Activated CD8-positive, alpha-beta memory T cell treated with anti-CD3 and anti-CD28 coated beads for 1 hour (primary cell): ENCODE measurements at places on chromosomes 6 and 20.

- DNase-seq: no peak
These were observed 5.9 kb upstream of the PTPN1 start for GRCh38 chr20:50504231-50504823.

- DNase-seq: no peak
These were observed 494.7 kb upstream of the MAP3K7 start for GRCh38 chr6:91081452-91082067.

DNA sequence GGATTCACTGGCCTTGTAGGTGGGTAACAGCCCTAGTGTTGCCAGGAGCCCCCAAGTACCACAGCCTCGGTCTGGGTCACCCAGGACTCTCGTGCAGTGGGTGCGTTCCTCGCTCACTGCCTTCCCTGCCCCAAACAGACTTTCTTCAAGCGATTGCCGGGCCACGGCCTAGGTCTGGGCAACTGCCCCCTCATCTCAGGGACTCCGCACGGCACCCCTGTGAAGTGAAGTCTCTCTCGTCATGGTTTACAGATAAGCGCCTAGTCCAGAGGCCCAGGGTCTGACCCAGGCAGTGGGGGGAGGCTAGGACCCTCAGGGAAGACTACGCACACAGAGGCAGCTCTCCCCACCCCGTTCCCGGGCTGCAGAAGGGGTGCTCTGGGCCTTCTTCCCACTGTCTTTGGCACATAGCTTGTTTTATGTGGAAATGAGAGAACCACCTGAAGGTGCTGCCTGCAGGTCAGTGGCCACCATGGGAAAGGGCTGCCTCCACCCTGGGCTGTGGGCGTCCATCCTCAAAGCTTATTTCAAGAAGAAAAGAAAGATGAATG, 220.8 kb downstream of the ERMARD start:
- no peak for DNase-seq

- no peak for DNase-seq
These were observed 108.1 kb downstream of the CEBPB start for GRCh38 chr20:50298554-50299324.

- DNase-seq: no peak
These were observed 395.2 kb downstream of the BCKDHB start for GRCh38 chr6:80501636-80502035.

GRCh38 chr6:83868639-83869038, 9.2 kb downstream of the CYB5R4 start:
- DNase-seq: no peak

DNA sequence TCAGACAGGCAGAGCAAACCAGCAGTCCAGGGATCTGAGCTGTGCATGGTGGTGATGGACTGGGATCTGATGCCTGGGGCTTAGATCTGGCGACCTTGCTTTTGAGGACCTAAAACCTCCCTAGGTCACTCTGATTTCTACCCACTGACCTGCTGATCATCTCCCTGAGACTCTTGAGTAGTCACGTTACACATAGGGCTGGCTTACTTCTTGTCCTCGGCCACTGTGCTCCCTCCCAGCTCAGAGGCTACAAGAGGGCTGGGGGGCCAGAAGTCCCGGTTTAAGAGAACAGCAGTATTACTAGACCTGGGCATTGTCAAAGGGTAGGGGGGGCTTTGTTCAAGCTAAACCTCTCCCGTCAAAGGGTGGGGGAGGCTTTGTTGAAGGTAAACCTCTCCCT, 5.5 kb downstream of the DYNLT1 start:
- DNase-seq: no peak

- no peak for DNase-seq
These were observed 19.5 kb downstream of the GSTA4 start for GRCh38 chr6:52975580-52975979.

GRCh38 chr6:157223021-157223430, 100.3 kb downstream of the TMEM242 start:
- no peak for DNase-seq

DNA sequence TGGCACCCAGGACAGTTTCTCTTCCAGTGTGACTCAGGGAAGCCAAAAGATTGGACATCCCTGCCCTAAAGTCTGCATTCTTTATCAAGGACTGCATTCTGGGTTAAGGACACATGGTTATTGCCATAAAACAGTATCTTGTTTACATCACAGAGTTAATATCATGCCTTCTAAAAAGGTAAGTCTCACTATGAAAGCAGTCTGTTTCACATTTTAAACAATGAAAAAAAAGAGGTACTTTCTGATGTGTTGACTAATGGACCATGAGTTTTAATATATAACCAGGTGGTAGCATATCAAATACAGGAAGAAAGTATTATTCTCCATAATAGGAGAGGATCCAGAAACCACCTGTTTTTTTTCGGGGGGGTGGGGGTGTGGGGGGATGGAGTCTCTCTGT, 93.7 kb downstream of the TIAM2 start:
- no peak for DNase-seq

GRCh38 chr6:95670011-95670463, 92.7 kb downstream of the MANEA start:
- no peak for DNase-seq

DNA sequence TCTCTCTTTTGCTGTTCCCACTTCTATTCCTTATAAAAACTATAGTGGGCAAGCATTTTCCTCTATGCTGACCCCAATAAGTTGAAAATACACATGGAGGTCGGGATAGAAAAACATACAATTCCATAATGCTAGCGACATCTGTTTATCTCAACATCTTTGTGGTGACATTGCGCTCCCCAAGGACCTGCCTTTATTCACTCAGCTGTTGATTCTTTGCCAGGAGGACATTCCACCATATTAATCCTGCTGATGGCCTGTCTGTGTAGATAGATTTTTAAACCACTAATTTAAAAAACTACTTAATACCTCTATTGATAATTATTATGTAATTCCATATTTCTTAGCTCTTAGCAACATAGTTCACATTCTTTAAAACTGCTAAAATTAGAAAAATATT, 555.3 kb upstream of the MAP3K7 start:
- no peak for DNase-seq

DNA sequence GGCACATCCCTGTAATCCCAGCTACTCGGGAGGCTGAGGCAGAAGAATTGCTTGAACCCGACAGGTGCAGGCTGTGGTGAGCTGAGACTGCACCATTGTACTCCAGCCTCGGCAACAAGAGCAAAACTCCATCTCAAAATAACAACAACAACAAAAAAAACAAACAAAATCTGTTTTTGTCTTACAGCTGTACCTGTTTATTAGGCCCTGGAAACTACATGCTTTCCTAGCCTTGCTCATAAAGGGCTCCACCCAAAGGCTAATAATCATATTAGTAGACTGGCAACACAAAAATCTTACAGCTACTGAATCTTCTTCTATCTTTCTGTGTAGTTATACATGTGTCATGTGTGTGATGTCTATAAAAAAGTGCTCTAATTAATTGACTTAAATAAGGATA, 503.9 kb upstream of the EYS start:
- no peak for DNase-seq

- DNase-seq: no peak
These were observed 133.7 kb downstream of the PXDC1 start for GRCh38 chr6:3617681-3618311.

GRCh38 chr6:16414205-16414604, 175.8 kb downstream of the GMPR start:
- DNase-seq: no peak

GRCh38 chr6:163790266-163790840, 375.8 kb downstream of the QKI start:
- no peak for DNase-seq

- DNase-seq: no peak
These were observed 36.7 kb upstream of the INSM1 start for GRCh38 chr20:20331156-20331555.

DNA sequence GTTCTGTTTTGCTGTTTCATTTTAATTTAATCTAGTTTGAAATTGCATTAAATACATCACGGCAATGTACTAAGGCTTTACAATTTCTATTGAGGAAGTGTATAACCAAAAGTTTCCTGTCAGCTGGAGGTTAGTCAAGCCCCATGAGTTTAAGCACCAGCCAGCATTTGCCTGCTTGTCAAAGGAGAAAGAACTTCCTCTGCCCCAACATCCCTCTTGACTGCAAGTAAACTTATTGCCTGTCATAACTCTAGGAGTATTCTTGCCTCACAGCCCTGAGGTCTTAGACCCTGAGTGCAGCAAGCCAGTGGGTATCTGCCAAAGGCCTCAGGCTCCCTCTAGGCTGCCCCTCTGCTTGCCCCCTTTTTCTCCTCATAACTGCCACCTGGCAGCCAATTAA, 106.7 kb upstream of the INSM1 start:
- DNase-seq: no peak

- DNase-seq: no peak
These were observed 265.0 kb downstream of the CDC5L start for GRCh38 chr6:44652547-44652946.

GRCh38 chr20:53141201-53142050, 169.3 kb downstream of the TSHZ2 start:
- DNase-seq: no peak

DNA sequence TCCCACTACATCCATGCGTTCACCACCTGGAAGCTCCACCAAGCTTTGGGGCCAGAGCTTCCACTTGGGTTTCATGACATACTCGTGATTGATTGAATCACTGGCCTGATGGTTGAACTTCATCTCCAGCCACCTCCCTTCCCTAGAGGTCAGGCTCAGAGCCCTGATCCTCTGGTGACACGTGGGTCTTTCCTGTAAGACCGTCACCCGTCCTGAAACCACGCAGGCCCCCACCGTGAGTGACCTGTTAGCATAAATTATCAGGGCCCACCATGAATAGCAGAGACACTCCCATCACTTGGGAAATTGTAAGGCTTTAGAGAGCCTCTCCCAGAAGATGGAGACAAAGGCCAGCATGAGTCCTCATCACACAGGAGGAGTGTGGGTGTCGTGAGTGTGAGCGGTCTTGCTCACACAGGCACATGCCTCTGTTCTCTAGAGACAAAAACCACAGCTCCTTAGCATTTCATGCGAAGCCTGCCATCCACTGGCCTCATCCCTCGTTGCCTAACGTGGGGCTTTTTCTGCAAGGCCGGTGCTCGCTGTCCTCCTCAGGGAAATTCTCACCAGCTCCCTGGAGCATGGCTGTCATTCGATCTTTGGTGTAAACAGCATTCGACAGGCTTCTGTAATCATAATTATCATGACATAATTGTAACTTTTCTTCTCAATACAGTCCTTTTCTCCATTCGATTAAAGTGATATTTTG, 65.1 kb upstream of the DUSP22 start:
- DNase-seq: no peak

DNA sequence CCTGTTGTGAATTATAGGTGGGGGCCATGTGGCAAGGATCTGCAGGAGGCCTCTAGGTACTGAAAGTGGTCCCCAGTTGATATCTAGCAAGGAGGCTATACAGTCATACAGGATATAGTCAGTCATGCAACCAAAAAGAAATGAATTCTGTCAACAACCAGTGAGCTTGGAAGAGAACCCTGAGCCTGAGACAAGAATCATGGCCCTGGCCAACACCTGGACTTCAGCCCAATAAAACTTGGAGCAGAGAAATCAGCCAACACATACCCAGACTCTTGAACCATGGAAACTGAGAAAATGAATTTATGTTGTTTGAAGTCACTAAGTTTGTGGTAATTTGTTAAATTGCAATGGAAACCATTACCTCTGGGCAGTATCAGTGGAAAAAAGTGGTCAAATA, 370.2 kb downstream of the KIF16B start:
- no peak for DNase-seq

DNA sequence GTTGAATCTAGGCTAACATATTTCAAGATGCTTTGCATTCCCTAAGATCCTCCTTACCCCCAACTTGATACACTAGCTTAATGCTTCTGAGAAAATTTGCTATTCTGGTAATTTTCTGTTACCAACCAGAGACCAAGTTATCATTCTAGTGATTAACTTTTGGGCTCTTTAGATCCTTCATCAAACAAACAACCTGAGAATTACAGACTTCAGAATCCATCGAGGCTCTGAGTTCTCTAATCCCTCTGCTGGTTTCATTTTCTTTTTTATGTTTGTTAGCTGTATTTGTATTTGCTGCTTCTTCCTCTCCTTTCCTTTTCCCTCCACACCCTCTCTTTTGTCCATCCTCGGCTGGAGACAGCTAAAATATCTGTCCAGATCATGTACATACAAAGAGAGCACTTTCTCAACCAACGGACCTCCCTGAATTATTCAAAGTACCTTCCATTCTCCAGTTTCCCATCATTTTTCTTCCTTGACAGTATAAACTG, 98.7 kb upstream of the RIPOR2 start:
- DNase-seq: no peak

DNA sequence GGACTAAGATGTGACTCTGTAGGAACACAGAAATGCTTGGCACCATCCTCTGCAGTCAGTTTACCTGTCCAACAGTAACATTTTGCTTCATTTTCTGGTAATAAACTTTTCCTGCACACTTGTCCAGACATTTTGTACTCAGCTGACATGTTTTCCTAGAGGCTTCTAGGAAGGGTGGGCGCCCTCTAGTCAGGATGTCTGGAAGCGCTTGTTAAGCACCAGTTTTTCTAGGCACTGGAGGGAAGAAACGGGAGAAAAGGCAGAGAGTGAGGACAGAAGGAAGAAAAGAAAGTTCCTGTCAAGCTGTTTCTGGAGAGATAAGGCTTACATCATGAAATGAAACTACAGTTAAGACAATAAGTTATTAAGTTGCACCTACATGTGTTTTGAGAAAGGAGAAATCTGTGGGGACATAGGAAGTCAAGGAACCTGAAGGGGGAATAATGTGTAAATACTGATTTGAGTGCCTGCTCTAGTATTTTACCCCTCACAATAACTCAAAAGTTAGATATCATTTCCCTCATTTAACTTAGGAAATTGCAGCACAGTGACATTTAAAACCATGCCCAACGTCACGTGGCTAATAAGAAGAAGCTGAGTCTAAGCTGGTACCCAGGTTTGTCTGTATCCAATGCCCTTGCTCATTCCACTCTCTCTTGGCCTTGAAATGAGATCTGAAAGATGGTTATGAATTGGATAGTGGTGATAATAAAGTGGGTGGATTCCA, 42.7 kb upstream of the TNFRSF21 start:
- no peak for DNase-seq

DNA sequence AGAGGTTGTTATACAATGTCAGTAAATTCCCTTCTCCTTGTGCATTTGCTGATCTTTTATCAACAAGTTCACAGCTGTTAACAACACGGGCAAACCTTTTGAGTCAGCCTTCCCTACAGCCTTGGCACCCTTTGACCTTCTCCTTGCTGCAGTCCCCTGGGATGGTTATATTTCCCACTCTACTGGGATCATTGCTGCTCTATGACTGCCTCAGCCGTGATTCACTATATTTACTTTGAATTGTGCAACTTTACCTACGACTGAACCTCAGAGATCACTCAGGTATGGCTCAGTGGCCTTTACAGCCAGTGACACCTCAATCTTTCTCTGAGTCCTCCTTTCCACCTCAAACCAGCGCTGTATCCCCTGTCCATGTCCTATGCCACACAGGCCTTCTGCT, 1293.3 kb downstream of the EPHA7 start:
- no peak for DNase-seq

DNA sequence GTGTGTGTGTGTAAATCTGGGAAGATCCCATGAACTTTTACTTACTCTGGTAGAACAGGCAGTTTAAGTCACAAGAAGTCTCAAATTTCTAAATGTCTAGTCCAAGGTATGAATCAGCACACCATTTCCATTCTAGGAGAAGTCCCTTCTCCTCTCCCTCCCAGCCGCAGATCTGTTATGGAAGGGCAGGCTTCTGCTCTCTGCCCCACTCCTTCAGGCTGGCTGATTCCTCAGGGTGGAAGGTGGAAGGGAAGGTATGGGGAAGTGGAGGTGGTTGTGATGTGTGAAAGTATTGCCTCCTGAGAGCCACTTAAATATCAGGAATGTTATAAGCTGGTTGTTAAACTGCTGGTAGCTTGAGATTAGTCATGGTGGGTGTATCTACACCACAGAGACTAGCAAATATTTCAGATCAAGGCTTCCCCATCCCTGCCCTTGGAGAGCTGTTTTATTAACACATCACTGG, 44.5 kb upstream of the LAMA4 start:
- no peak for DNase-seq

- no peak for DNase-seq
These were observed 26.9 kb upstream of the LRRC1 start for GRCh38 chr6:53767941-53768340.
